Thyroid gland (tissue), 4 donors: ENCODE measurements at places on chromosomes 1 and 21.
A peak's percentile ranks its signal among the peaks of the same experiment; 100 is the strongest.

DNA sequence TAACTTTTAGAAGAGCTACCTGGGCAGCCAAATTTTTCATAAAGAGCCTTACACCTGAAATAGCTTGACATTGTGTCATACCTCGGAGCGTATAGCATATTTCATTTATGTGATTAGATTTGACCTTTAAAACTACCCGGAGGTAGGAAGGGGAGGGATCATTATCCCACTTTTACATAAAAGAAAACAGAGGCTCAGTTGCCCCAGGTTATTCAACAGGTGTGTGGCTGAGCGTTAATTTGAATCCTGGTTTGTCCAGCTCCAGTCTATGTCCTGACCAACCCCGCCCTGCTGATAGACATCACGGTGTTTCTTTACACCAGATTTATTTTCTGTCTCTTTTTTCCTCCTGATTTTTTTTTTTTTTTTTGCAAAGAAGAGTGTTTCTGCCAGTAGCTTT is 39.7 kb downstream of the PBX1 start:
- no peak for DNase-seq

GRCh38 chr1:66750577-66750976 is 1.7 kb upstream of the DYNLT5 start:
- DNase-seq, result no peak

- DNase-seq, result no peak
These were observed 27.0 kb upstream of the HTR1D start for GRCh38 chr1:23244256-23244761.

- no peak for DNase-seq
These were observed 2.4 kb downstream of the PGLYRP4 start for GRCh38 chr1:153346077-153346723.

DNA sequence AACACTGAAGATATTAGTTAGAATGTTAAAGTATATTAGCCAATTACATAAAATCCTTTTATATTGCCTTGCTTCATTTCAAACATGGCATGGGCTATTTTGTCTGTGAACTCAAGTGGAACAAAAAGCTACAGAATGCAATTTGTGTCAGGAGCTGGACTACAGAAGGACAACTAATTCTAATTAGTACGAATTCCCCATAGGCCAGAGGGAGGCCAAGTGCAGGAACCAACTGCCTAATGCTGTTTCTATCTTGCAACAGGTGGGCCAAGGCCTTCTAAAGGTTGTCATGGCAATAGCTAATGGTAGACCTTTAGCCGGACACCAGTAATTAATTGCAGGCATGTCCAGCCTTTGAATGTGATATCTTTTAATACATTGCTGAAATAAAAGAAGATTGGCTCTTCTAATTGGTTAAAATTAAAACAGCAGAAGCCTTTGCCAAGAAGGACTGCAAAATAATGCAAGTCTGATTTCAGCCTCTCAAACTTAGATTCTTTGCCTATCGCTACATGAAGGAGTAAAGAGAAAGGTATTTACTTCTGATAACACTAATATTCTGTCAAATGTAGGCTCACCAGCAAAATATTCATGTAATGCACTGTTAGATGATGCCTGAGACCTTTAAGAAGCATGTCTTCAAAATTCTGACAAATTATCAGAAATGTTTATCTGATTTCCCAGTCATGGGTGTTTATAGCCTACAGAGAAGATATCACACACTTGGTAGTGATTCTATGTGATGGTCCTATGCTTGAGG is 232.1 kb downstream of the LMO4 start:
- no peak for DNase-seq

- DNase-seq, result no peak
These were observed 55.8 kb upstream of the BMP8A start for GRCh38 chr1:39435597-39435996.

DNA sequence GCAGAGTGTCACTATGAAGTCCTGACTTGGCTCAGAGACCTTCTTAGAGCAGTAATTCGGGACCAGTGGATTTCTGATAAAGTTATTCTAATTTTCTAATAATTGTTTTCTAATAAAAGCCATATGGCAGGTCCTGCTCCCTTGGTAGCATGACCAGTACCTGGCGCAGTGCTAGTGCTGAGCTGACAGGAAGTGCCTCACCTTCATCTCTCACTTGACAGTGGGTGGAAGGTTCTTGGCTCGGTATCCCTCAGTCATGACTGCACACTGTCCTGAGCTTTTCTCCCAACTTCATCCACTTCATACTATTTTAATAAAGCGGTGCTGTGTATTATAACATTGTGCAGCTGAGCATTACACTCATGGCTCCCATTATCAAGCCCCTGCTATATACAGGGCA is 14.1 kb downstream of the VANGL1 start:
- no peak for DNase-seq

DNA sequence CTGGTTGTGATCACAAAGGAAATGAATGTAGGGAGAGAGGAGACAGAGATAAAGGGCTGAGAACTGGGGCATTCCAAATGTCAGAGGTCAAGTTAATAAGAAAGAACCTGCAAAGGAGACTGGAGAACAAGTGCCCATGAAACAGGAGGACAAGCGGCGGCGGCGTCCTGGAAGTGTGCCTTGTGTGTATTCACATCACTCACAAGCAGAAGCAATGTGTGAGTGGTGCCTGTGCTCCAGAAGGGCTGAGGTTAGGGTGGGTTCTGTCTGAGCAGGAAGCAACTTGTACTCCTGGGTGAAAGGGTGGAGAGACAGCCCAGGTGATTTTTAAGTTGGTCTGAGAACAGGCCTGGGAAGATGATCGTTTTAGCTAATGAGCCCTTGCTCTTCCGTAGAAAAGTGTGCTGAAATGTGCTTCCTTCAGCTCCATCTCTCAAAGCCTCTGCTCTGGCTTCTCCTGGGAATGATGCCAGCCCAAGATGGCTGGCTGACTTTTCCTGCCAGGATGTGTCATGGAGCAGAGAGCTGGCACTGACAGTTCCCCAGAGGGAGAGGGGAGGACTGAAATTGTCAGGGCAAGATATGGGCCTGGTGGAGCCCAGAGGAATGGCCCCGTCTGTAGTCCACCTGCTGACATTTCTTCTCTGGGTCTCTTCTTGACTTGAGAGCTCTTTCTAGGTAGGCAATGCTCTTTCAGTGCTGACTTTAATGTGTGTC is 25.1 kb upstream of the PLEKHA6 start:
- peak; percentile 78 for DNase-seq

DNA sequence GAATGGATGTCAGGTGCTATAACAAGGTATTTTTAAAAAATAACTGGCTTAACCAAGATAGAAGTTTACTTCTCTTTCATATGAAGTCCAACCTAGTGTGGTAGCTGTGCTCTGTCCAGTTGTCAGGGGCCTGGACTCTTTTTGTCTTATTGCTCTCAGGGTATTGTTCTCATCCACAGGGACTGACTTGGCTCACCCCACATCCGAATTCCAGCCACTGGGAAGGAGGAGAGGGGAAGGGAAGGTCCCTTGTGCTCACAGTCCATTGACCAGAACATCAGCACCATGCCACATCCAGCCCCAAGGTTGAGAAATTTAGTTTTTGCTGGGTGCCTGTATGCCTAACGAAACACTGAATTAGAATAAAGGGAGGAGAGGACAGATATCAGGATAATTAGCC is 8.7 kb downstream of the EEIG2 start:
- DNase-seq, result no peak

DNA sequence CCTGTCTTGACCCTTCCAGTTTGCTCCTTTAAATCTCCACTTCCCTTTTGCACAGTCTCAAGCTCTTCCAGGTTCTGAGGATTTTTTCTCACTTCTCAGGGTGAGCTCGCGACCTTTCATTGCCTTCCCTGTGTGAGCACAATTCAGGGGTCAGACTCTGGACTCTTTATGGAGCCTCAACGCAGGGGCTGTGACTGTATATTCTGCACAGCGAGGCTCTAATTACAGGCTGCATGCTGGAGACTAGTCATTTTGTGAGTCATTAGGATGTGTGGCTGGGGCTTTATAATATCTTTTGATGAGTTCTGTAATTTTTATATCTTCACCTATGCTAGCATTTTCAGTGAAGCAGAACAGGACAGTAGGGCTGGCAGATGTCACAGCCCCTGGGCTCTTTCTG is 270.7 kb downstream of the KAZN start:
- no peak for DNase-seq
